Hematopoietic multipotent progenitor cell treated with erythropoietin and hydrocortisone succinate and interleukin-3 and kit ligand, for 15 days (in vitro differentiated cells): ENCODE measurements at places on chromosomes 2 and 18.

GRCh38 chr2:86570059-86570458 lies 6.8 kb upstream of the CHMP3 start:
- no peak for DNase-seq

DNA sequence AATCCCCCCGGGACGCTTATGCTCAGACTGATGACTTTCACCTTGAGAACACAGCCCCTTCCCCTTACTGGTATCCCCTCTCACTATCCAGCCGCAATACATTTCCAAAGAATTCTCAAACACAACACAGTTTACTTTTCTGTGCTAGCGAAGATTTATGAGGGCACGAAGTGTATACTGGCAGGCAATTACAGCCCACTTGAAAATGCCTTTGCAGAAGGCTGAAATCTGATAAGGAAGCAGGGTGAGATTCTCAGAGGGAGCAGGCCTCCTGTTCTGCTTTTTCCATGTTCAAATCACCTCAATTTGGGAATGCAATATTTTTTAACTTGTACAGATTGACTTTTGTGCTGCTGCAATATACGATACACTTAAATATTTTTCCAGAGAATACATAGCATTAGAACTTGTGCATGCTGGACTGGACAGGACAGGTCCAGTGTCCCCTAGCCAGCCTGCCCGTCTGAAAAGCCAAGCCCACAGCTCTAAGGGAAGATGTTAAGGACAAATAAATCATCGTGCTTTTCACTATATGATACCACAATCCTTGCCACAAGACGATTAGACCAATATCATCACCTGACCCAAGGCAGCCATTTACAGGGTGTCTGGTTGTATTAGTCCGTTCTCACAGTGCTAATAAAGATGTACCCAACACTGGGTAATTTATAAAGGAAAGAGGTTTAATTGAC lies 262.1 kb downstream of the EPHA4 start:
- no peak for DNase-seq

GRCh38 chr2:163210430-163210918 lies 371.9 kb upstream of the KCNH7 start:
- no peak for DNase-seq

DNA sequence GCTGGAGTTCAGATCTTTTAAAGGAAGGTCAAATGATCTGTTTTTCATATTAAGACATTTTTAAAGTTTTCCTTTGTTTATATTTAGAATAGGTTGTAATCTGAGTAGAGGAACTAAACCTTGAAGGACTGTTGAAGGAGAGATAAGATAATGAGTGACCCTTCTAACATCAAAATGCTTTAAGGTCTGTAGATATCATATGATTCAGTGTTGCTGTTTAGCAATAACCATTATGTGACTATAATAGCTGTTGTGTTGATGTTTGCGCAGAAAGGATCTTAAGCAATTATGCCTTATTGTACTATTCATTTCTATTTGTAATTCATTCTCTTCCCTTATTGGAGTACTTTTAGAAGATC lies 60.0 kb downstream of the SLC16A14 start:
- no peak for DNase-seq
